Activated CD8-positive, alpha-beta memory T cell treated with anti-CD3 and anti-CD28 coated beads, Interleukin-2, amount 50 U/mL, for 4 hours (primary cell): ENCODE measurements at places on chromosomes 3 and 15.

GRCh38 chr15:27990521-27991515, 108.3 kb downstream of the OCA2 start:
- DNase-seq: no peak

DNA sequence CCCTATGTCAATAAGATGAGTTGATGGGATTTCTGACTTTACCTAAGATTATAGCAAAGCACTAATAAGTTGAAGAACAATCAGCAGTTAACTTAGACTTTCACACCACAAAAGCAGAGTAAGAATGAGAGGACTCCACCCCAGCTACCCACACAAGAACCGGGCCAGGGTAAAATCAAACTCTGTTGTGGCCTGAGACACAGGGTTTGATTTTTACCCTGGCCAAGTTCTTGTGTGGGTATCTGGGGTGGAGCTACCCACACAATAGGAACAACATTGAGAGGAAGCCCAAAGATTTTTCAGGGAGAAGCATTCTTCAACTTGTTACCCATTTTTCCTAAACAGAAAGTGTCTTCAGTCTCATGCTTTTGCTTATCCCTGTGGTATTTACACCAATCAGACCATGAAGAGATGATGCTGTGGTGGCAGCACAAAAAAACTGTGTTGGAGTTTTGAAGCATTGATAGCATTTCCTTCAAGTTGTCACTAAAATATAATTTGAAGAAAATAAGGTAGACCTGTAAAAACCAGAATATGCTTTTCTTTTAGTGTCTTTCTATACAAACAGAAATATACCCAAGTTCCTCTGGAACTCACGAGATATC, 25.6 kb downstream of the CPOX start:
- DNase-seq: no peak

DNA sequence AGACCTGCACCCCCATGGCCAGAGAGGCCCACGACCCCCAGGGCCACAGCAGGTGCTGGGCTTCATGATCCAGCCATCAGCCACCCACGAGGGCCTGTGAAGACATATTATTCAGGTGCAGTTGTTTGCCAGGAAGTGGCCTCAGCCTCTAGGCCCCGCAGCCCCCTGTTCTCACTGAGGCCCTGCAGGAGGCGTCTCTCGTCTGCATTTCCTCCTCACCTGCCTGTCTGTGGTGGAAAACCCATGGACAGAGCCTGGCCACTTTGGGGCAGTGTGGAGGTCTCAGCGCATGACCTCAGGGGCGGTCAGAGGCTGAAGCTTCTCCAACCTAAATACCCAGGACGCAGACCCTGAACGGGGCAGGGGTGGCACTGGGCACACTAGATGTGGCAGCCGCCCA, 18.6 kb downstream of the UROC1 start:
- DNase-seq: no peak

GRCh38 chr3:56373386-56373785, 94.9 kb downstream of the ERC2 start:
- DNase-seq: no peak

DNA sequence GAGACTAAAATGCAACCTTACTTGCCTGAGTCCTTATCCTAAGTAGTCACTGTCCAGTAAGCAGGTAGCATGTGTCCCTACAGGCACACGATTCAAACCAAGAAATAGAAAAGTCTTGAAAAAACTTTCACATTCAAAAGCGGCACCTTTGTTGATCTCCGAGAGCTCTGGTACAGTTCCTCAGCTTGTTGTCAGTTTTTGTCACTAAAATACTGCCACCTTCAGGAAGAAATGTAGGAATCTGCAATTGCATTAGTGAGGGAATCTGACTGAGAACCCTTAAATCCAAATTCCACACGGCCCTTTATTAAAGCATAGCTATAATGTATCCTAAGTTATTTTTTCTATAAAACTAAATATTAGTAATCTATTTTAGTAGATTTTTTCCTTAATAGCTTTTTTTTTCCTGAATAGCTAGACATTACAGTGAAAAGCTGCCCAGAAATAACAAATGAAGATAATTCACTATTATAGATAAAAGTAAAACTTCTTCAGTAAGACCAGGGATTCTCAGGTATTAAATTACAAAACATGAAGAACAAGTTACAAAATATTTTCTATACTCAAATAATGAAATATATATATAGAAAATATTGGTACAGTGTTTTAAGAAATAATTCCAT, 44.0 kb downstream of the CCDC54 start:
- no peak for DNase-seq

- DNase-seq: no peak
These were observed 50.7 kb downstream of the XYLB start for GRCh38 chr3:38397320-38397719.

GRCh38 chr3:194045289-194045688, 90.7 kb upstream of the HES1 start:
- no peak for DNase-seq

DNA sequence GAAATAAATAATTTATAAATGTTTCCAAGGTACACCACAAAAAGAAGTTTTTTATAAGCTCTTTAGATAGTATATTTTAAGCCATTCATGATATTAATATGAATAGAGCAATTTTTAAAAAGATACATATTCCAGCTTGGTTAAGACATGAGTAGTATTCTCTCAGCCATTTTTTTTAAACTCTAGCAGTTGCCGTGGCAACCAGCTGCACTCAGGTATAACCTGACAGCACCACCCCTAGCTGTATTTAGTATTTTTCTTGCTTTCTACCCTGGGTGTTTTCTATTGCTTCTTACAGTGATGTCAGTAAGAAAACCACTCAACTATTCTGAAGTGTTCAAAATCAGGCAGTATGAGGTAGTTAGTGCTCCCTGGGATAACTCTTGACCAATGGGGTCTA, 496.3 kb upstream of the CNTN3 start:
- no peak for DNase-seq

- DNase-seq: no peak
These were observed 6.6 kb downstream of the ACOX2 start for GRCh38 chr3:58530354-58530865.

GRCh38 chr3:48069339-48069738, 53.1 kb upstream of the MAP4 start:
- DNase-seq: no peak

- no peak for DNase-seq
These were observed 57.9 kb downstream of the RLBP1 start for GRCh38 chr15:89163271-89164055.

- no peak for DNase-seq
These were observed 2.4 kb downstream of the MB21D2 start for GRCh38 chr3:192915304-192915703.

DNA sequence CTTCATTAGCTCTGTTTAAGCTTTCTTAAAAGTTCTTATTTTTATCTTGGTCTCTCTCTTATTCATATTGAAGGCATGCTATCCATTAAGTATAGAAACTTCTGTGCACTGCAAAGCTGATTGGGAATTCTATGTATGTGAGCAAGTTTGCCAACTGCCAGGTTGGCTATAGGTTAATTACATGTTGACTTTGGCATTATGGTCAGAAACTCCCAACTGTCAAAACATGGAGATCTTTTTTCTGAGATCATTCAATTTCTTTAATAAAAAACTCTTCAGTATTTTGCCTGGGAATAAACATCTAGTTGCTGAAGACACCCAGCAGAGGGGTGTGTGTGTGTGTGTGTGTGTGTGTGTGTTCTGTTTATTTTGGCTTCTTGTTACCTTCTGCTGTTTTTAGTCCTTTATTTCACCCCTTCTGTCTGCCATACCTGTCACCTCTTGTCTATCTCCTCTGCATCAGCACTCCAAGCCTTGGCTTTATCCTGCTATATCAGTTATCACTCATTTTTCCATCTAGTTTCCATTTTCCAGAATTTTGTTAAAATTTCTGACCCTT, 1.3 kb upstream of the ARL14 start:
- DNase-seq: no peak

GRCh38 chr3:65371053-65371452, 667.7 kb downstream of the MAGI1 start:
- DNase-seq: no peak

- no peak for DNase-seq
These were observed 4.6 kb downstream of the SATB1 start for GRCh38 chr3:18420555-18420954.

GRCh38 chr3:71478568-71478967, 105.0 kb downstream of the FOXP1 start:
- DNase-seq: peak; percentile 73

DNA sequence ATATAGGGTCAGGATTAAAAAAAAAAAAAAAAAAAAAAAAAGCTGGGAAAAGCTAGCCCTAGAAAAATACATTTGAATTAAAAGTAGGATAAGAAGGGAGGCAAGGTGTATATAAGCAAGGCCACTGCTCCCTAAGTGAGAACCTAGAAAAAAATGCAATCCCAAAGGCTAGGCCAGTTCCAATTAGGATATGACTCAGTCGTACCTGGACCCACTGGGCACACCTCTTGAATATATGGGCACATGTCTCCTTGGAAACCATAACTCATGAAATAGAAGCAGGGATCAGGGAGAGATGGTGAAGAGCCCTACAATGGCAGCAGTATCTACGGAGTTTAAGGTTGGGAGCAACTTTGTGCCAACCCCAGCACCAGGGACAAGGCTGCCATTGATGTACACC, 314.1 kb upstream of the IL12A start:
- DNase-seq: no peak
